ELR (cell line): ENCODE measurements at places on chromosomes 7 and 10.
A peak's percentile ranks its signal among the peaks of the same experiment; 100 is the strongest.

- no peak for DNase-seq
Measured at GRCh38 chr10:73234695-73235094, 12.4 kb downstream of the DNAJC9 start.

DNA sequence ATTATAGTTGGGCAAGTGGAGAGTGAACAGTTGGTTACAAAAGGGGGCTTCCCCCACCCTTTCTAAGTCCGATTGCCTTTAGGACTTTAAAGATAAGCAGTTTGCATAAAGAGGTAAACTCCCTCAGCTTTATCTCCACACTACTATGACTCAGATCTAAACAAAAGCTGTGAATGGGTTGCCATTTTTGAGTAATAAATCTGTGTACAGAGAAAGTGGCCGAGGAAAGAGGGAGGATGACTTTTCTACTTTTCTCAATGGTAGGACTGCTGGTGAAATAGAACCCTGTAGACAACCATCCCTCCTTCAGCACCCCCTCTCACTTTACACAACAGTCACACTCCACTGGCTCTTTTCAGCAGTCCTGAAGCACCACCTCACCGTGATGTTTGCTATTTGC is 71.2 kb downstream of the DNMBP start:
- DNase-seq = peak; percentile 52

DNA sequence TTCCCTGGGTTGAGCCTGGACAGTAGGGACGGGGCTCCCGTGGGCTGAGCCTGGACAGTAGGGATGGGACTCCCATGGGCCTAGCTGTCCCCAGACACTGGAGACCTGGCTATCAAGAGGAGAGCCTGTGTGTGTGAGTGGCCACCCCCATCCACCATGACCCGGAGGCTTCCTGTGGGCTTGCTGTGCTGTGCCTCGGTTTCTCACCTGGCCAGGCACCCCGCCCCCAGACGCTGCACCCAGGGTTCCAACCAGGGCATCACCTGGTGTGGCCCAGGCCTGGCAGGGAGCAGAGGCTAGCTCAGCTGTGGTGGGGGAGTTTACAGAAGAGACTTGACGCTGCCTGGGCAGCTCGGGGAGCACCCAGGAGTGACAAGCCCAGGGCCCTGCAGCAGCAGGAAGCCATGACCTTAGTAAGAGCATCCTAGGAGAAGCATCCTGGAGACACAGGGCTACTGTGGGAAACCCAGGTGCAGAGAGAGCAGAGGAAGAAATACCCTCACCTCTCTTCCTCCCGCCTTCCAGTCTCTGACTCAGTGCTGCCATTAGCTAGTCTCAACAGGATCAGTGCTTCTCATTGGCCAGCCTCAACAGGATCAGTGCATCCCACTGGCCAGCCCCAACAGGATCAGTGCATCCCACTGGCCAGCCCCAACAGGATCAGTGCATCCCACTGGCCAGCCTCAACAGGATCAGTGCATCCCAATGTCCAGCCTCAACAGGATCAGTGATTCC is 61.0 kb downstream of the PDGFA start:
- DNase-seq = no peak

DNA sequence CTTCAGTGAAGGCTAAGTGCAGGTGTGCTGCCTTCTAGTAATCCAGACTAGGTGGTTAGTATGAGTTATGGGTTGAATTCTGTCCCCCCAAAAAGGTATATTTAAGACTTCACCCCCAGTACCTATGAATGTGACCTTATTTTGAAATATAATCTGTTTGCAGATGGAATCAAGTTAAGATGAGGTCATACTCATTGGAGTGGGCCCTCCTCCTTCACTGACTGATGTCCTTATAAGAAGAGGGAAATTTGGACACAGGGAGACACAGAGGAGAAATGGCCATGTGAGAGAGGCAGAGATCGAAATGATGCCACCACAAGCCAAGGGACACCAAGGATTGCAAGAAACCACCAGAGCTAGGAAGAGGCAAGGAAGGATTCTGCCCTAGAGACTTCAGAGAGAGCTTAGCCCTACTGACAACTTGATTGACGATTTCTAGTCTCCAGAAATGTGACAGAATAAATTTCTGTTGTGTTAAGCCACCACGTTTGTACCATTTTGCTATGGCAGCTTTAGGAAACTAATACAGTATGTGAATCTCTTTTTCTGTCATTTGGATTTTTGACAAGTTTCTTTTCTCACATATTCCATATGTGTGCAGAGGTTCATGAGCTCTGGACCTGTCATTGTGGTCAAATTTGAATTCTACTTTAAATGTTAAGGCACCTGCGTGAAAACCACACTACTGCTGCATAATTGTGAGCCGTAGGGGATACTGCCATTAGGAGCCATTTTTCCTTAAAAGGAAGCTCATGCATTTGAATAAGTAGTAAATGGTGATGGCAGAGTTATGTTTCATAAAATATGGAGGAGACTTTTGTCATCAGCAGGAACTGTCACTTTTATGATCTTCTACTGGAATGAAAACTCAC is 2.6 kb upstream of the RPA3 start:
- DNase-seq = no peak

DNA sequence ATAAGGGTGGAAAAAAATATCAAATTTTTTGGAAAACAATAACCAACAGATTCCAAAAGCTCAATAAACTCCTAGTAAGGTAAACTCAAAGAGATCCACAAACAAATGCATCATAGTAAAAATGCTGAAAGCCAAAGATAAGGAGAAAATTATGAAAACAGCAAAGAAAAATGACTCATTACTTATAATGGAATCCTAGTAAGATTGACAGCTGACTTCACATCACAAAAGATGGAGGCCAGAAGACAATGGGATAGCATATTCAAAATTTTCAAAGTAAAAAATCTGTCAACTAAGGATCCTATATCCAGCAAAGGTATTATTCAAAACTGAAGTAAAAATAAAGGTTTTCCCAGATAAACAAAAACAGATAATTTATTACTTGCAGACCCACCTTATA is 183.4 kb upstream of the VIPR2 start:
- DNase-seq = no peak

- no peak for DNase-seq
Measured at GRCh38 chr10:102770792-102771191, 27.0 kb downstream of the WBP1L start.

- no peak for DNase-seq
Measured at GRCh38 chr7:129827467-129827990, 125.2 kb downstream of the UBE2H start.

- peak; percentile 42 for DNase-seq
Measured at GRCh38 chr10:71970331-71970730, 6.1 kb downstream of the CHST3 start.

DNA sequence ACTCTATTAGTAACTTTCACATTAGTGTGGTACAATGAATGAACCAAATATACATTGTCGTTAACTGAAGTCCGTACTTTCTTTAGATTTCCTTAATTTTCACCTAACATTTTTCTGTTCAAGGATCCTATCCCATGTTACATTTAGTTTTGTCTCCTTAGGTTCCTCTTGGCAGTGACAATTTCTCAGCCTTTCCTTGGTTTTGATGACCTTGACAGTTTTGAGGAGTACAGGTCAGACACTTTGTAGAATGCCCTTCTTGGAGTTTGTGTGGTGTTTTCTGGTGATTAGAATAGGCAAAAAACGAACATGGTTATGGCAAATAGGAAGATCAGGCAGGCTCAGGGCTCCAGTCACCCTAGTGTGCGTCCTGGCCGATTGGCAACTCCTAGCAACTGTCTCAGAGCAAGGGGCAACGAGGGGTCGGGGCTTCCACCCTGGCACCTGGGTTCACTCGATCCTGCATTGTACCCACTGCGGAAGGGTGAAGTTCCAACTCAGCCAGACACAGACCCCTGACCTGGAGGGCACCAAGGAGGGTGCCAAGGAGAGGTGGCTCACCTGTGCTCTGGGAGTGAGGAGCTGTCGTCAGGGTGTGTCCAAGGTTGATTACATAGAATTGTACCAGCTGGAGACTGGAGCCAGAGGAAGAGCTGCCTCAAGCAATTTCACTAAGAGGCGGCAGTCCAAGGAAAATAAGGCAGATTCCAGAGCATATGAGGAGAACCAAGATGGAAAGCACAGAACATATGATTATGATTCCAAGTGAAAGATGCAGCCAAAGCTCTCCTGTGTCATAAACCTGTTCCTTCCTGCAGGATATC is 37.5 kb downstream of the PAPSS2 start:
- no peak for DNase-seq

GRCh38 chr10:124354411-124355382 is 64.0 kb downstream of the OAT start:
- peak; percentile 47 for DNase-seq

GRCh38 chr10:85580585-85580984 is 786.0 kb downstream of the GRID1 start:
- no peak for DNase-seq

- DNase-seq = no peak
Measured at GRCh38 chr10:25100141-25100540, 74.7 kb upstream of the GPR158 start.

- no peak for DNase-seq
Measured at GRCh38 chr10:74778436-74779094, 47.8 kb upstream of the KAT6B start.

- DNase-seq = peak; percentile 70
Measured at GRCh38 chr10:103554488-103555324, 61.2 kb downstream of the NEURL1 start.

- DNase-seq = no peak
Measured at GRCh38 chr10:31268444-31269303, 50.3 kb upstream of the ZEB1 start.

DNA sequence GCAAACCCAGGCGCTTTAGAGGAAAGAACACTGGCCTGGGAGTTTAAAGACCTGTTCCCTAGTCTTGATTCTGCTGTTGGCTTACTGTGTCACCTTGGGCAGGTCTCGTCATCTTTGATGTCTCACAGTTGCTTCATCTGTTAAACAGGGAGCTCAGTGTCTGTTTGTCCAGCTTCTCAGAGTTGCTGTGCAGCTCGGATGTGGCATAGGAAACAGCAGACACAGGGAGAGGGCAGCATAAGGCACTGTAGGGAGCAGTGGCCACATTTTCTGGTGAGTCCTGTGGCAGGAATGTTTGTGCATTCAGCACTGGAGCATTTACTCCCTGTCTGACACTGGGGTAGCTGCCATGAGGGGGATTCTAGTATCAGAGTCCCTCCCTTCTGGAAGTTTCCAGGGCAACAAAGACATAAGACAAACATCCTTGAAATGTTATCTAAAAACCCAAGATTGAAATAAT is 2.0 kb downstream of the REPIN1 start:
- DNase-seq = no peak

DNA sequence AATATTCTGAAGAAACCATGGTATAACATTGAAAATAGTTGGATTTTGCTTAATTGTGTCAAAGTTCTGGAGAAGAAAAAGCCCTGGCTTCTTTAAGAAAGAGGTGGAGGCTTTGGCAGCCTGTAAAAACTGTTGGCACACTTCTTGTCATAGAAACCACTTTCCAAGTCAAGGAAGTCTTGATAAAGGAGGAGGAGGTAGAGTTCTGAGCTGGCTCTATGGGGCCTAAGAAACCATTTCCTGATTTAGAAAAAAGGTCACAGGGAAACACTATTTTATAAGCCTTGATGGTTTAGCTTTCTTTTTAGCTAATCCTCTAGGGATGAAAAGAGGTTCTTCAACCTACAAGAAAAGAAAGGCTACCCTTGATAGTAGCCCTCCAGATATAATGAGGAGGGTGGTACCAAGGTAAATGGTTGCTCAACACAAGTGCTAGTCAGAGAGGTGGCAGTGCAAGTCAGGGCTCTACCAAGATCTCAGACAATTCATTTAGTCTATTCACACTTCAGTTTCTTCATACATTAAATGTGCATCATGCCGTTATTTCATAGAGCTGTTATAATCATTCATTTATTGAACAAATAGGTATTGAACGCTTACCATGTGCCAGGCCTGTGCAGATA is 346.9 kb downstream of the RNLS start:
- DNase-seq = no peak

GRCh38 chr7:77443042-77443441 is 26.9 kb upstream of the GSAP start:
- DNase-seq = peak; percentile 42

- DNase-seq = no peak
Measured at GRCh38 chr7:73649576-73649975, 18.1 kb upstream of the VPS37D start.

GRCh38 chr7:90210981-90211380 is 559 bp upstream of the STEAP2 start:
- no peak for DNase-seq

DNA sequence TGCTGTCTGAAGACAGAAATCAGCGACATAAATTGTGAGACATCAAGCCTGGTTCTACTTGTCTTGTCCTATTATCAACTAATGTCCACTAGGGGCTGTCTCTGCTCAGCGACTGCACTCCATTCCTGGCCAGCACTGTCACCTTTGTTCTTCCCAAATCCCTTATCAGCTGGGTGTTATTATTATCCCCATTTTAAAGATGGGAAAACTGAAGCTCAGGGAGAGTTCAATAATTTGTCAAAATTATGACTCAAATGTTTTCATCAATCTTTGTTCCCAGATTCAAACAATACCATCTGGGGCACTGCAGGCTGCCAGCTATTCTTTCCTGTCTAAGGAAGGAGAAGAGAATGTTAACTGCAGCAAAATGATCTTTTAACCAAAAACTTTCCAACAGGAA is 431.6 kb upstream of the NFE2L3 start:
- no peak for DNase-seq

DNA sequence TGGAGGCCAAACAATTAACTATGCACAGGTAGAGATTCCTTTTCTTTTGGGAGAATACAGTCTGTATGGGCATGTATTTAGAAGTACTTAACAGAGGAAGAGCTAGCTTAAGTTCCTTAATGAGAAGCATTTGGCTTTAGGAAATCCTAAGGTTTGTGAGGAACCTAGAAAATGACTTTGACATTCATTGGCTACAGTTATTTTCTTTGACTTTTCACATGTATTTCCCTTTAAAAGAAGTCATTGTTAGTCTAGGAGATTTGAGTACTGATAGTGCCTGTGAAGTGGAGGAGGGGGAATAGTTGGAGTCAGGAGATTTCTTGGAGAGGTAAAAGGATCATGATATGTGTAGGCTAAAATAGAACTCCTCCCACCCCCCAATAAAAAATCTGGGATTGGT is 3.6 kb downstream of the HELLS start:
- DNase-seq = no peak

DNA sequence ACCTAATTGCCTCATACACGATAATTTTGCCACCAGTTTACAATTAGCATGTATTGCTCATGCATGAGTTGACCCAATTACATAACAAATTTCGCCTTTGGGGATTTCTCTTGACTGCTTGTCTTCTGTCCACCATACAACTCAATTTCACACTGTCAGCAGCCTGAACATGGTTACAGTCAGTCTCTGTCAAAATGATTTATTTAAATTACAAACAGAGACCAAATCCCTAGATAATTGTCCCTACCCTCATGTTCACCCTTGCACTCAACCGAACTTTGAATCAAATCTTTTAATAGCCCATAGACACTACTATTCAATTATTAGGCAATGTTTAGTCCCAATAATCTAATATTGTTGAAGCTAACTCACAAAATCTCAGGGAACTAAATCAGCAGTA is 59.7 kb upstream of the NEBL start:
- DNase-seq = no peak

- DNase-seq = no peak
Measured at GRCh38 chr10:33875924-33876583, 541.6 kb upstream of the NRP1 start.

GRCh38 chr7:140060788-140061606 is 1.8 kb downstream of the PARP12 start:
- peak; percentile 14 for DNase-seq

GRCh38 chr7:98872328-98872924 is 2.6 kb upstream of the TMEM130 start:
- peak; percentile 48 for DNase-seq
